ENCODE measurements at places on chromosomes 1 and 21.
A peak's percentile ranks its signal among the peaks of the same experiment; 100 is the strongest.

DNA sequence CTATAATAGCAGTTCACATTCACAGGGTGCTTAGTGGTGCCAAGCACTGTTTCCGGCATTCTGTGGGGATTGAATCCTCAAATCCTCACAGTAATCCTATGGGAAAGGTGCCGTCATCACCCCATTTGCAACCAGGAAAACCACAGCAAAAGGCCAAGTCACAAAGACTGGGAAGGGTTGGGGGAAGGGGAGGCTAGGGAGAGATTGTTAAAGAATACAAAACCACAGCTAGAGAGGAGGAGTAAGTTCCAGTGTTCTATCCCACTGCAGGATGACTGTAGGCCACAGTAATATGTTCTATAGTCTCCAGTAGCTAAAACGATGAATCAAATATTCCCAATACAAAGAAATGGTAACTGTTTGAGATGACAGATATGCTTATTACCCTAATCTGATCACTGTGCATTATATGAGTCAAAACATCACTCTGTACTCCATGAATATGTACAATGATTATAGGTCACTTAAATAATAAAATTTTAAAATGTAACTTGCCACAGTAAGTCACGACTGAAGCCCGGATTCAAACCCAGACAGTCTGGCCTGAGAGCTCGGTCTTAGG lies 256.8 kb downstream of the TOMM20 start:
- DNase-seq = no peak

- no peak for DNase-seq
Observed at GRCh38 chr21:41589620-41590175, 81.7 kb upstream of the TMPRSS2 start.

- no peak for DNase-seq
Observed at GRCh38 chr1:244963231-244963826, 99.0 kb upstream of the HNRNPU start.

- DNase-seq = no peak
Observed at GRCh38 chr1:44523593-44524591, 118.8 kb downstream of the RNF220 start.

DNA sequence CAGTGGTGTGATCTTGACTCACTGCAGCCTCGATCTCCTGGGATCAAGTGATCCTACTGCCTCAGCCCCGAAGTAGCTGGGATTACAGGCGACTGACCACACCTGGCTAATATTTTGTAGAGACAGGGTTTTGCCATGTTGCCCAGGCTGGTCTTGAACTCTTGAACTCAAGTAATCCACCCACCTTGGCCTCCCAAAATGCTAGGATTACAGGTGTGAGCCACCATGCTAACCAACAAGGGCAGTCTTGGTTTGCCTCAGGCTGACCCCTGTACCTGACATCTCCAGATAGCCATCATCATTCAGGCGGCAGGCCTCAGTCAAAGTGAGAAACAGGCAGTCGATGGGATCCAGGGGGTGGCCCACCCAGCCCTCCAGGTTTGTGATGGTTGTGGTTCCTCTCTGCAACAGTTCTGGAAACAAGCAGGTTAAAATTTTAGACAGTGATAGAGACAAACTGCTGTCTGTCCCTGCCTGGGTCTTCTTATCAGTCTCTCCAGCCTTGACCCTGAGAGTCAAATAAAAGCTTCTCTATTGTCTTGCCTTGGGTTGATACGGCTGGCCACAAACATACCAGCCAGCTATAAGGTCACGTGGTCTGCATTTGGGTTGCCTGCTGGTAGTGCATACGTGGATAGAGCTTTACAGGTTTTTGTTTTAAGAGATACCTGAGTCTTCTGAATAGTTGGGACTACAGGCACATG lies 26.8 kb downstream of the UROD start:
- DNase-seq = no peak

- no peak for DNase-seq
Observed at GRCh38 chr1:110627764-110628163, 21.6 kb upstream of the KCNA2 start.

- no peak for DNase-seq
Observed at GRCh38 chr1:228891272-228892034, 156.2 kb downstream of the RHOU start.

GRCh38 chr1:33725037-33725436 lies 138.8 kb upstream of the HMGB4 start:
- no peak for DNase-seq

DNA sequence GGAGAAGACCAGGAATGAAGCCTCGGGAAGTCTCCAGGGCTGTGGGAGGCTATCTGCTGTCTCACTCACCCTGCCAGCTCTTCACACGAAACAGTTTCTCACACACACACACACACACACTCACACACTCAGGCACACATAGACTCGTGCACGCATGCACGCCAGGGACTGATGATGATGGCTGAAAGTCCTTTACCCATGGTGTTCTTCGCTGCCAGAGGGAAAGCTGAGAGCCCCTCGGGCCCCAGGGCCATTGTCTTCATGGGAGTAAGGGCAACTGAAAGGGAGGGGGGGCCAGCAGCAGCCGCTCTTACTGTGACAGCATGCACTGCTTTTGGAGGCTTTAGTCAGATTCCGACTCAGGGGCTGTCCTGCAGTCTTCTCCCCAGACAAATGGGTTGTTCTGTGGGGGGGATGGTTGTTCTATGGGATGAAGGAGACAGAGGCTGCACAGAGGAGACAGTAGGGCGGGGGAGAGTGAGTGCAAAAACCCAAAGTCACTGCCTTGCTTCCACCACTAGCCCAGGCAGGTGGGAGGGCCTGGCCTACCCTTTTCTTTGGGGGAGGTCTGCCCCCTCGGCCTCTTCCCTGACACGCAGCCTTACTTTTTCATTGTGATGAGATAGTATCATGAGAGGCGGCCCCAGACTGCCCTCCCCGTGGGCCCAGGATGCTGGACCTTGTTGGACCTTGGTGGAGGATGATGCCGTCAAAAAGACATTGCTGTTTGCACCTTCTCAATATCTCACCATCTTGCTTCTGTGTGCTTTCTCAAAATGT lies 29.0 kb downstream of the STUM start:
- no peak for DNase-seq

- peak; percentile 57 for DNase-seq
Observed at GRCh38 chr1:101235696-101236515, 913 bp upstream of the S1PR1 start.

DNA sequence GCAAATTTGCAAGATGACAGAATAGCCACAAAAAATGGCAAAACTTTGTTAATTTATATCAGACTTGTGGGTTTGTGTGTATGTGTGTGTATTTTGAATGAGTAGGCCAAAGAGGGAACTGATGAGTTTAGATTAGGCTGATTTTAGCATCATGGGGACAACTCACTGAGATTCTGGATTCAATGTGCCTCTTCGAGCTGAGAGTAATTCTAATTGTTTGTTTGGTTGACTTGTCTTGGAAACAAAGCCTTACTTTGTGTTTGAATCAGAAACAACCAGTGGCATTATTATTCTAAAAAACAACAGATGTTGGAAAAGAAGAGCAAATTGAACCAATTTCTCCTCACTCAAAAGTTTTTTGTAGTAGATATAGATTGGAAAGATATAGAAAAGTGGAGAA lies 40.5 kb upstream of the C21orf91 start:
- DNase-seq = no peak

Measured in stimulated activated CD4-positive, alpha-beta T cell treated with anti-CD3 and anti-CD28 coated beads, TNF-alpha, amount 100 ng/mL, for 48 hours (primary cell).